ENCODE measurements at places on chromosomes 5 and 9.

DNA sequence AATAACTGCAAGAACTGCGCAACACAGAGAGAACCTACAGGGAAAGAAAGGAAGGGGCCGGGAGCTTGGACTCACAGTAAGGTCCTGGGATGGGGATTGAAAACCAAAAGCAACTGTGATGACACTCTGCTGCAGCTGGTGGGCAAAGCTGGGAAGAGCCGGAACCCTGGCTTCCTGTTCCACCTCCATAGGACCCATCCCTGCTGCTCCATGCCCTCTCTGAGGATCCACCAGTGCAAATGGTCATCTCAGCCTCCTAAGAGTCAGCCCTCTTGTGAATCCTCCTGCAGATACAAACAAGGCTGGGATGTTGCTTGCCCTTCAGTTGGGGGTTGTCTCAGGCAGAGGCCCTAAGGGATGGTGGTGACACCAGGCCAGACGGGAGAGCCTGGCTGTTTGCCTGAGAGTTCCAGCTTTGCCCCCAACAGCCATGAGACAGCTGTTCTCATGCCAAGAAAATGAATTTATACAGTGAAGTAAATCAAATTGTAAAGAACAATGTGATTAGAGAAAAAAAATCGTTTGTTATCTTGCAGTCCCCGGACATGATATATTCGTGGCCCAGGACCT lies 90.8 kb downstream of the TENT4A start:
- DNase-seq: no peak

DNA sequence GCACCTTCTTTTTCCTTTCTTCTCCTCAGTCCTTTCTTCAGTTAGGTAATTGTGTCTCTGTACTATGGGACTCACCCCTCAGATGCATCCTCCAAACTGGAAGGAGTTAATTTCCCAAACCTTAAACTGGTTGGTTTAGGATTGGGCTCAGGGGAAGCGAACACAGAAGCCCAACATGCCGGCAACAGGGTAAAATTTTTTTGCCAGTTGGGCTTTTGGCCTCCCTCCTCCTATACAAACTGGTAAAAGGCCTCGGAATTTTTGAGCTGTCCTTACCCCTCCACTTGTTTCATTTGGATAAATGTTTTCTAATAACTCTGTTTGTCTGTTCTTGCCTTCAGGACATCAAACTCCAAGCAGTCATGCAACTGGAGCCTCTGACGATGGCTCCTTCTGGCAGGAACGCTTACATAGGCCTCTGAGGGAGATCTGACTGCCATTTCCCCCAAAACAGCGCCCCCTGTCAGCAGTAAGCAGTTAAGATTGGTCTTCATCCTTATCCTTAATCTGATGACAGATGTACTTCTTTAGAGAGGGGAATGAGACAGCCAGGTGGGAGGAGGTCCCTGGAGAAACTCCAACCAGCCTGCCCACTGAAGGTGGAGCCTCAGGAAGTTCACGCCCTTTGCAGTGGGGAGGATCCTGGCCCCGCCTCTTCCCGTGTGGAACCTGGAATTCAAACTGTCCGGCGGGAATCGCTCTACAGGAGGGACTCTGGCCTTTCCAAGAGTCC lies 57.8 kb upstream of the SPINK5 start:
- DNase-seq: no peak

DNA sequence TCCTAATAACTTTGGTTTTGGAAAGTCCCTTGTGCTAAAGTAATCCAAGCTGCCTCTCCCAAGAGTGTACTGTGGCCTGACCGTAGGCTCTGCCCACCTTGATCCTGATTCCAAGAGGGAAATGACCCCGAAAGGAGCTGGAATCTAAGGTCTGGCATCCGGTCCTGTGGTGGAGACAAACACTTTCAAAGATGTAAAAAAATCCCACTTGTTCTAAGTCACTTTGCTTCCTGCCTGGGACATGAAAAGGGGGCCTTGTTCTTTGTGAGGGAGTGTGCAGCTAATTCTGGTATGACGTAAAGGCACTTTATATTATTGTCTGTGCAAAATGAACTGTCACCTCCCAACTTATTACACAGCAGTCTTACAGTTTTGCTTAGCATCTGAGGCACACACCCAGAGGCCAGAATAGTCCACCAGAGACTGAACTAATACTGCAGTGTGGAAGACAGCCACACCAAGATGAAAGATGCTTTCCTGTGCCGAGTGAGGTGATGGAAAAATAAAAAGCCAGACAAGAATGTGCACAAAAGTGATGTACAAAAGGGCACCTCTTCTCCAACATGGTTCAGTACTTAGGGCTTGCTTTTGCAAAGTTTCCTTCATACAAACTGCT lies 128.7 kb downstream of the SLC12A2 start:
- no peak for DNase-seq

GRCh38 chr9:73166468-73166867 lies 14.8 kb downstream of the ANXA1 start:
- DNase-seq: no peak

GRCh38 chr5:59178482-59178881 lies 595.6 kb downstream of the RAB3C start:
- DNase-seq: no peak

GRCh38 chr9:85501456-85501855 lies 240.3 kb downstream of the AGTPBP1 start:
- DNase-seq: no peak

DNA sequence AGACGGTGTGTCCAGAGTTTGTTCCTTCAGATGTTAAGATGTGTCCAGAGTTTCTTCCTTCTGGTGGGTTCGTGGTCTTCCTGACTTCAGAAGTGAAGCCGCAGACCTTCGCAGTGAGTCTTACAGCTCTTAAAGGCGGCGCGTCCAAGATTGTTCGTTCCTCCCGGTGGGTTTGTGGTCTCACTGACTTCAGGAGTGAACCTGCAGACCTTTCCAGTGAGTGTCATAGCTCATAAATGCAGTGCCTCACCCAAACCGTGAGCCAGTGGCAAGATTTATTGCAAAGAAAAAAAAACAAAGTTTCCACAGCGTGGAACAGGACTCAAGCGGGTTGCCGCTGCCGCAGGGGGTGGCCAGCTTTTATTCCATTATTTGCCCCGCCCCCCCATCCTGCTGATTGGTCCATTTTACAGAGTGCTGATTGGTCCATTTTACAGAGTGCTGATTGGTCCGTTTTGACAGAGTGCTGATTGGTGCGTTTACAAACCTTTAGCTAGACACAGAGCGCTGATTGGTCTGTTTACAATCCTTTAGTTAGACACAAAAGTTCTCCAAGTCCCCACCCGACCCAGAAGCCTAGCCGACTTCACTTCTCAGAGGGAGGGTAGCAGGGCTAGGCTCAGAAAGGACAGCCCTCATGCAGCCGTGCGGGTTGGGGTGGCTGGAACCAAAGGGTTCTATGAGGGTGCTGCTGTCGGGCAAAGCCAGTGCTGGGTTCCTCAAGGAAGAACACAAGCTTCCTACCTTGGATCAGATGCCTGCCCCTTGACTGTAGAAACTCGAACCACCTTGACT lies 9.1 kb upstream of the RNF130 start:
- DNase-seq: no peak

DNA sequence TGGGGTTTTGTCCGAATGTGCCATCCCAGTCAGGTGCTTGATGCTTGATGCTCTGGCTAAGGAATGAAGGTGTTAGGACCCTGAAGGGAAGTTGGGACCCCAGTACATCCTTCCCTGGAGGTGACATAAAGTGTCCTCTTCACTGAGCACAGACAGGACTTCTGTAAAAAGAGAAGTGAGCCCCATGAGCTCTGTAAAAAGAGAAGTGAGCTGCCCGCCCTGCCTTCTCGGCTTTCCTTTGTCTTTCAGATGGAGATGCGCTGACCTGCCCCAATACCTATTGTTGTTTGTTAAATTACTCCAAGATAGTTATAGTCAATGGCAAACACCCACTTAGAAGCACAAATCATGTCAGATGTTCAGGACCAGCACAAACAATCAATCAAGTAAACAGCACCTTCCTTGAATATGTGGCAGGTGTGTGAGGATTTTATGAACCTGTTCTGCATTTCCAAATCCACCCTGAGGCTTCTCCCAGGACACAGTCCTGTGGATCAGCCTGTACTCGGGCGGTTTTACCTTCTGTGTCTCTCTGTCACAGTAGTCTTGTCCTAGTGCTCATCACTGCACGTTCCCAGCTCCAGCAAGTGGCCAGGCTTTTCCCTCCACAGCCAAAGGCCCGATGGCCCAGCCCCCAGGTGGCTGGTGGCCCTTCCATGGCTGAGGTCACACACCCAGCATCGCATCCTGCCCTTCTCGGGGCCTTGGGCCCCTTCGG lies 191.4 kb downstream of the MTRR start:
- DNase-seq: no peak

GRCh38 chr5:110630350-110630749 lies 96.1 kb downstream of the TMEM232 start:
- no peak for DNase-seq

DNA sequence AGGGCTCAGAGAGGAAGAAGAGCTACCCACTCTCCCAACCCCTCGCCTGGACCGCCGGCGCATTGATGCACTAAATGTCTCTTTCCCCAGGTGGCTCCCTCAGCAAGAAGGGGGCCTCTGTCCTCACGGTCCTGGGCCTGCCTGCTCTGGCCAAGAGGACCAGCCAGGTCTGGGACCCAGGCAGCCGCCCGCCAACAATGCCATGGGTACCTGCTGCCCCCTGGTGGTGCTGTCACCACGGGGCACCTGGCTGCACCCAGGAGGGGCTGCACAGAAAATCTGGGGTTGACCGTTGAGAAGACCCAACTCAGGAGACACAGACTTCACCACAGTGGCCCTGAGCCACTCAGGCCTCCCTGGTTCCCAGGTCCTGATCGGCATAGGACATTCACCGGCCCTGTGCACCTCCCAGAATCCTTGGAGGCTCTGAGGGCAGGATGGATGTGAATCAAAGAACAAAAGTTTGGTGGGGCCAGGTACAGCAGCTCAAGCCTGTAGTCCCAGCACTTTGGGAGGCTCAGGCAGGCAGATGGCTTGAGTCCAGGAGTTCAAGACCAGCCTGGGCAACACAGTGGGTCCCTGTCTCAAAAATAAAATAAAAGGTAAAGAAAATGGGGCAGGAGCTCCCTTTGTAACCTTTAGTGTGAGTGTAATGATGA lies 2.4 kb upstream of the VAV2 start:
- peak; percentile 59 for DNase-seq

DNA sequence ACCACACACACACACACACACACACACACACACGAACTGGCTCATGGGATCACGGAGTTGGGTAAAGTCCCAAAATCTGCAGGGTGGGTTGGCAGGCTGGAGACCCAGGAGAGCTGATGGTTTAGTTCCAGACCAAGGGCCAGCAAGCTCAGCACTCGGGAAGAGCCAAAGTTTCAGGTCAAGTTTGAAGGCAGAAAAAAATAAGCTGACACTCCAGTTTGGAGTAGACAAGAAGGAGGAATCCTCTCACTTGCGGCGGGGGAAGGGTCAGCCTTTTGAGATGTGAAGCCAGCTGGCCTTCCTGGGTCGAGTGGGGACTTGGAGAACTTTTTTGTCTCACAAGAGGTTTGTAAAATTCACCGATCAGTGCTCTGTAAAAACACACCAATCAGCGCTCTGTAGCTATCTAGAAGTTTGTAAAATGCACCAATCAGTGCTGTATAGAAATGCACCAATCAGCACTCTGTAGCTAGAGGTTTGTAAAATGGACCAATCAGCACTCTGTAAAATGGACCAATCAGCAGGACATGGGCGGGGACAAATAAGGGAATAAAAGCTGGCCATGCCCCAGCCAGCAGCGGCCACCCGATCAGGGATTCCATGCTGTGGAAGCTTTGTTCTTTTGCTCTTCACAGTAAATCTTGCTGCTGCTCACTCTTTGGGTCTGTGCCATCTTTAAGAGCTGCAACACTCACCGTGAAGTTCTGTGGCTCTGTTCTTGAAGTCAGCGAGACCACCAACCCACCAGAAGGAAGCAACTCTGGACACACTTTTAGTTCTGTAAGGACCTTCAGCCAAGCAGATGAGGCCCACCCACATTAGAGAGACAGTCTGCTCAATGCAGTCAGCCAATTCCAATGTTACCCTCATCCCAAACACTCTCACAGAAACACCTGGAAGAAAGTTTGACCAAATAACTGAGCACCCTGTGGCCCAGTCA lies 37.8 kb upstream of the UNC5A start:
- DNase-seq: no peak

DNA sequence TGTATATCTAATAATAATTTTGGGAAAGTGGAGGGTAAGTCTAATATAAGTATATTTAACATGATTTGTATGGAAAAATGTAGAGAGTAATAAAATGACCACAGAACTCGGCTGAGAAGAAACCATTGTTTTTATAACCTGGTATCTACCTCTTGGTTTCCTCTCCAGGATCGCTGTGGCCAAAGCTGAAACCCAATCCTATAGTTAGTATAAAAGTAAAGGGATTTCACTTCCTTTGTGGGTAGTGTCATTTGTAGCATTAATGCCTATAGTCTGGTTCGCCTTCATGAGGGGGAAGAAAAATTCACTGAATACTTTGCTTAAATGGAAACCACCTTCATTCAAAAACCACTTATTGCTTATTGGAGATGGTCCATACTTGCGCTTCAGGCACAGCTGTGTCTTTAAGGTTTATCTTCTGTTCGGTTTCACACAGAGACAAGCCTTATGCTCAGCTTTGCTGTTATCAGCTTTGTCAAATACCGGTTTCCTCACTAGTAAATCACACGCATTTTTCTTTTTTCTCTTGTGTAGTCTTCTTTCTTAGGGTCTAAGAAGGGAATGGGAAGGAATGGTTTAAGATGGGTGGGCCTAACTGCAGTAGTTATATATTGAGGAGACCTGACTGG lies 12.1 kb downstream of the PIK3R1 start:
- no peak for DNase-seq

DNA sequence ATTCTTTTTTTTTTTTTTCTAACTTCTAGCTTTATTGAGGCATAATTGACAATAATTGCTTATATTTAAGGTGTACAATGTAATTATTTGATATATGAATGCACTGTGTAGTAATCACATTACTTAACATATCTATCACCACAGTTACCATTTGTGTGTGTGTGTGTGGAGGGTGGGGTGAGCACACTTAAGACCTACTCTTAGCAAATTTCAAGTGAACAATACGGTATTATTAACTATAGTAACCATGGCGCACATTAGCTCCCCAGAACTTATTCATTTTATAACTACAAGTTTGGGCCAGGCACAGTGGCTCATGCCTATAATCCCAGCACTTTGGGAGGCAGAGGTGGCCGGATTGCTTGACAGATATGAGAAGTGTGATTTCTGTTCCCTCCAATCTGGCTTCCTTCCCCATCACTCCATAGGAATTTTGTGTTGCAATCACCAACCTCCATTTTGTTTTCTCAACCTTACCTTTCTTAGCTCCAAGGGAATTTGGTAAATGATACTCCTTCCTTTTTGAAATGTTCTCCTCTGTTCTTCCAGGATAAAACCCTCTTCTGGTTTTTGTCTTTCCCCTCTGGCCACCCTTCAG lies 14.9 kb downstream of the TXN start:
- no peak for DNase-seq

DNA sequence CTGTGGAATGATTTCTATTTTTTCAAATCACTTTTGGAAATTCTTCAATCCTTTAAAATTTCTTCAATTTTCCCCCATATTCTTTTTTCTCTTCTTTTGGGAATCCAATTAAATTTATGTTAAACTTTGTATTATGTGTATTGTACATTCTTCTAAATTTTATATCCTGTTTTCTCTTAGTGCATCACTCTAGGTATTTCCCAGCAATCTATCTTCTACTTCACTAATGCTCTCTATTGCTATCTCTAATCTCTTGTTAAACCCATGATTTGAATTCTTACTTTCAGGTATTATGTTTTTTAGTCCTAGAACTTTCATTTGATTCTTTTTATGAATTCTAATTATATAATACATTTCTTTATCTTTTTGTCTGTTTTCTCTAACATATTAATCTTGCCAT lies 23.4 kb upstream of the SLC24A2 start:
- no peak for DNase-seq

All from HL-60 (cell line).